ENCODE measurements at places on chromosomes 13 and 19.

- DNase-seq: no peak
Observed at GRCh38 chr13:32431361-32431760, 3.4 kb upstream of the N4BP2L1 start.

- DNase-seq: no peak
Observed at GRCh38 chr13:20389696-20390525, 135.7 kb downstream of the CRYL1 start.

DNA sequence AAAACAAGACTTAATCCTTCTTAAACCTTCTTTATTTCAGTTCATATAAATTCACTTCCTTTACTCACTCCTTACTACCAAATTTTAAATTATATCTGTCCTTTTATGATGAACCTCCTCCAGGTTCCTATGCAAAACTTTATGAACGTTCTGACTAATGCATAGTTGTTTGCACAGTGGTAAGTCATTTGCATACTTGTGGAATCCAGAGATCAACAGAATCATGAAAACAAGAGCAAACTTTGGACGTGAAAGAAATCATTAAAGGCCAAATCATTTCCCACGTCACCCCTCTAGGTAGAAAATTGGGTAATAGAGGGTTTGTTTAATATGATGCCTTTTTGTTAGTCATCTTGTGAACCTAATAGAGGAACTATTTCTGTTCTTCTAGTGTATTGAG is 32.3 kb upstream of the MYCBP2 start:
- DNase-seq: no peak

DNA sequence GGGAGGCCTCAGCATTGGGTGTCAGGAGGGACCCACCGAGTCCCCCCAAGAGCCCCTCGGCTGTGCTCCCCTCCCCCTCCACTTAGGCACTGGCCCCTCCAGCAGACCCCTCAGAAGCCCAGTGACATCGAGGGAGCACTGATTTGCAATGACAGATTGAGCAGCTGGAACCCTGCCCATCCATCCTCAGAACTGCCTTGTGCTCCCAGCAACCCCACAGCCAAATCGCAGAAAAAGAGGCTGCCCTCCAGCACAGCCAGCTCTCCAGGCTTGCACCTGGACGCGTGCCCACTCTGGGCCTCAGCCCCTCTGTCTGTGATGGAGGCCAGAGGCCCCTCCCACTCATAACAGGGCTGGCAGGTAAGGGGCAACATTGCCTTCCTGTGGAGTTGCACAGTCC is 123.2 kb upstream of the VSTM2B start:
- no peak for DNase-seq

- no peak for DNase-seq
Observed at GRCh38 chr13:92984151-92984550, 242.5 kb upstream of the GPC6 start.

DNA sequence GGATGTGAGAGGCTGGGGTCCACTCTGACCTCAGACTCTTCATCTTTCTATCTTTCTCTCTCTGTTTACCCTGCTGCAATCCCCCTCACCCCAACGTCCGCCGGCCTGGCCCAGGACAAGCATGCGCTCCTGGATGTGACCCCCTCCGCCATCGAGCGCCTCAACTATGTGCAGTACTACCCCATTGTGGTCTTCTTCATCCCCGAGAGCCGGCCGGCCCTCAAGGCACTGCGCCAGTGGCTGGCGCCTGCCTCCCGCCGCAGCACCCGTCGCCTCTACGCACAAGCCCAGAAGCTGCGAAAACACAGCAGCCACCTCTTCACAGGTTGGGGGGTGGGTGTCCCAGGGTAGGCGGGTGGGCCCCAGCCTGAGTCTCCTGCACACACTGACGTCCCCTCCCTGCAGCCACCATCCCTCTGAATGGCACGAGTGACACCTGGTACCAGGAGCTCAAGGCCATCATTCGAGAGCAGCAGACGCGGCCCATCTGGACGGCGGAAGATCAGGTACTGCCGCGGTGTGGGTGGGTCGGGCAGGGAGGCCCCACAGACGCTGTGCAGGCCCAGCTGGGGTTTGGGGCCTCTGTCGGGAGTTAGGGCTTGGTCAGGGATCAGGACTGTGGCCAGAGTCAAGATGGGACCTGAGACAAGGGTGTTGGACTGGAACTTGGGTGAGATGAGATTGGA is 15.0 kb downstream of the APBA3 start:
- no peak for DNase-seq

DNA sequence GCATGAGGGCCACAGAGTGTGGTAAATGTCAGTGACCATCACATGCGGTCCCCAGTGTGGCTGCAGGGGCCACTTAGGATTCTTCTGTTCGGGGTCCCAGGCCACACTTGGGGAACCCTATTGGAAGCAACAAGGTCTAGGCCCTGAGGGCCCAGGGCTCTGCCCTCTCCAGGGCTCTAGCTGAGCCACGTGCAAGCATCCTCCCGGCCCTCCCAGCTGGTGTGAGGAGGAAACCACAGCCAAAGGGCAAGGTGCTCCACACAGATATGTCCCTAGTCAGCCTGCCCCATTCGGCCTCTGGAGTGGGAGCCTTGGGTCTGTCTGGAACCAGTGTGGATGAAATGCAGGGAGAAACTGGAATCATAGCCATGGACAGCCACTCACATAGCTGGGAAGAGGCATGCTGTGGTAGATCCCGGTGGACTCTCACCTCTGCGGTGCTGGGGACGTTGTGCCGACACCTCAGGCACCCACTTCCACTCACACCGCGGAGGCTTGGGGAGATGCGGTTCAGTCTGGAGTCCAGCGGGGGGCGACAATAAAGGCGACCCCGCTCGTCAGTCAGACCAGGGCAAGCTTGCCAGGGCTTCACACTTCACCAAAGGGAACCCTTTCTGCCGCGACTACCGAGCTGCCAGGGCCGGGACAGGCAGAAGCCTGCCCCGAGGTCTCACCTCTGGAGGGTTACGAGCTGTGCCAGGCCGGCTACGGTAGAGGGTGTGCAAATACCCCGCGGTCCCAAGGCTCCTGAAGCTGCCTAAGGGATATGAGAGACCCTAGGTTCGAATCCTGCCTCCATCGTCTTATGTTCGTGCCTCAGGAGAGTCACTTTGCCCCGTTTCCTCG is 4.3 kb upstream of the ZNF497 start:
- DNase-seq: no peak

GRCh38 chr13:32229443-32229842 is 85.7 kb downstream of the ZAR1L start:
- no peak for DNase-seq

- no peak for DNase-seq
Observed at GRCh38 chr19:33366897-33367296, 6.6 kb upstream of the CEBPG start.

GRCh38 chr13:66461021-66461420 is 769.1 kb downstream of the PCDH9 start:
- DNase-seq: no peak

DNA sequence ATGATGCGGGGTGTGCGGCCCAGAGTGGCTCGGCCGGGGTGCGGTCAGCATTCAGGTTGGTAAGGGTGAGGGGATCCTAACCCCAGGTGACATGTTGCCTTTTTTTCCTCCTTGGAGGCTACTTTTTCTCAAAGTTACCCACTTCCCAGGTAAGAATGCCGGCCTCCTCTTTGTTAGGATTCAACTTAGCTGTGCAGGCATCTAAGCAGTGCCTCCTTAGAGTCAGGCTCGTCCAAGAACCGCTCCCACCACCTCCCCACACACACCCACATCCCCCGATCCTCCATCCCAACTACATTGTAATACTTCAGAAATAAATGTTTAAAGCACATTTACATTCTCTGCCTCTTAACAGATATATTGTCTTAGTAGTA is 733 bp upstream of the ENOX1 start:
- DNase-seq: no peak

DNA sequence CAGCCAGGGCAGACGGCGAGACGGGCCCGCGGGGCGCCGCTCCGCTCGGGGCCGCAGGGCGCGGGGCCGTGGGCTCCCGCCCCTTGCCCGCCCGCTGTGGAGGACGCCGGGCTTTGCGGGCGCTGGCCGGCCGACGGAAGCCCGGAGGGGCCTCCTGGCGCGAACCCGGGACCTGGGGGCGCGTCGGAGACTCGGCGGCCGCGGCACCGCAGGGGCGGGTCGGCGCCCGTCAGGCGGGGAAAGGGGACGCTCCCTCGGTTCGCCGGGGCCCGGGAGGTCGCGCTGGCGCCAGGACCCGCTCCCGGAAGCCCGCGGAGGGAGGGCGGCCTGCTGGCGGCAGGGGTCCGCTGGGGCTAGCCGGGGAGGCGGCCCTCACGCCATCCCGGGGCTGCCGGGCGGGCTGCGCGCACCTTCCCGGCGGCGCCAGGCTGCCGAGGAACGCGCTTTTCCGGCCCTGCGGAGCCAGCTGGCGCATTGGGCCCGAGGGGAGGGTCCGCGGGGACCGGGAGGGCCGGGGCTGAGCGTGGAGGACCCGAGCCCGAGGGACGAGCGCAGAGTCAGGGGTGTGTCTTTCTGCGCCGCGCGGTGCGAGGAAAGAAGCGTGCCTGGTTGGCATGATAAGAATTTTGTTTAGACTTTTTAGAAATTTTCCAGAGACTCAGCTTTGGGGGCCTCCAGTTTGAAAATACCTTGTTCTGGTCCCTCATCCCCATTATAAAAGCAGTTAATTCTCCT is 511 bp downstream of the GARRE1 start:
- DNase-seq: no peak

- DNase-seq: no peak
Observed at GRCh38 chr19:19217099-19217498, 5.3 kb downstream of the NCAN start.

- DNase-seq: no peak
Observed at GRCh38 chr13:83162493-83162892, 719.8 kb downstream of the SLITRK1 start.

DNA sequence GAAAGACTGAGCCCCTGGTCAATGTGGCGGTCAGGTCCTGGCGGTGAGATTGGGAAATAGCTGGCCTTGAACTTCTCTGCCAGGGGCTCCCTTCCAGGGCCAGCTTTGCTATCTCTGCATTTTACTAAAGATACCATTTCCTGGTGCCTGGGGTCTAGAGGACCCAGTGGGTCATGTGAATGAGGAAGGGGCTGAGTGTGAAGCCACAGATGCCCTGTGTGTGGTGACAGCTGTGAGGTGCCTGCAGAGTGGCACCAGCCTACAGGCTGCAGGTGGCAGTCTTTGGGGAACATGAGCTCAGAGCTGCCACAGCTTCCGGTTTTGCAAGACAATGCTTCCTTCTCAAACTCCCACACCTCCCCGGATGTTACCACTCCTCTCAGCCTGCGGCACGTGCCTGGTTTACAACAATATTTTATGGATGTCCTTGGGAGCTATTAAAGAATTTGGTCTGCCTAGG is 5.2 kb upstream of the MLNR start:
- no peak for DNase-seq
